ENCODE measurements at places on chromosomes 7 and 10.

DNA sequence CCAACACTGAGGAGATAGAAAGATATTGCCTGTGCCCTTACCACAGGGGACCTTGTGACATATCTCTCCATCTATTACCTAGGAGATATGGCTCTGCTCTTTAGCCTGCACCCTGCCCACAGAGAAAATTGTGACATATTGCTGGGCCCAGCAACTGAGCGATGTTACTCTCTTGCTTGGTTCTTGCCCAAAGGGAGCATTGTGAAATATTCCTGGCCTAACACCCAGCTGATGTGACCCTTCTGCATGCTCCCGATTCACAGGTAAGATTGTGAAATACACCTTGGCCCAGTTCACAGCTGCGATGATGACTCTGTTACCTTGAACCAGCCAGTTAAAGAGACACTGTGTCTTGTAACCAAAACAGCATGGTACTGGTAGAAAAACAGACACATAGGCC lies 37.2 kb upstream of the ZNF107 start:
- DNase-seq, result no peak

DNA sequence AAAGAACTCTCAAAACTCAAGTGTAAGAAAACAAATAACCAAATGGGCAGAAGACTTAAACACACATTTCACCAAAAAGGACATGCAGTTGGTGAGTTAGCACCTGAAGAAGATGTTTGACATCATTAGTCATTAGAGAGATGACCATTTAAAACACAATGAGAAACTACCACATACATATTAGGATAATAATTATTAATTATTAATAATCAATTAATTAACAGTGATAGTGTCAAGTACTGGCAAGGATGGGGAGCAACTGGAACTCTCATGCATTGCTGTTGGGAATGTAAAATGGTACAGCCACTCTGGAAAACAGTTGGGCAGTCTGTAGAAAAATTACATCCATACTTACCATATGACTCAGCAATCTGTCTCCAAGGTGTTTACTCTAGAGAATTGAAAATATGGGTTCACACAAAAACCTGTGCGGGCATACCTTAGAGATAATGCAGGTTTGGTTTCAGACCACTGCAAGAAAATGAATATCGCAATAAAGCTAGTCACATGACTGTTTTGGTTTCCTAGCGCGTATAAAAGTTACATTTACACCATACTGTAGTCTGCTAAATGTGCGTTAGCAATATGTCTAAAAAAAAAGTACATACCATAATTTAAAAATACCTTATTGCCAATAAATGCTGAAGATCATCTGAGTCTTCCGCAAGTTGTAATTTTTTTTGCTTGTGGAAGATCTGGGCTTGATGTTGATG lies 30.3 kb downstream of the ARID5B start:
- no peak for DNase-seq

GRCh38 chr7:28984631-28985030 lies 26.5 kb upstream of the TRIL start:
- no peak for DNase-seq

DNA sequence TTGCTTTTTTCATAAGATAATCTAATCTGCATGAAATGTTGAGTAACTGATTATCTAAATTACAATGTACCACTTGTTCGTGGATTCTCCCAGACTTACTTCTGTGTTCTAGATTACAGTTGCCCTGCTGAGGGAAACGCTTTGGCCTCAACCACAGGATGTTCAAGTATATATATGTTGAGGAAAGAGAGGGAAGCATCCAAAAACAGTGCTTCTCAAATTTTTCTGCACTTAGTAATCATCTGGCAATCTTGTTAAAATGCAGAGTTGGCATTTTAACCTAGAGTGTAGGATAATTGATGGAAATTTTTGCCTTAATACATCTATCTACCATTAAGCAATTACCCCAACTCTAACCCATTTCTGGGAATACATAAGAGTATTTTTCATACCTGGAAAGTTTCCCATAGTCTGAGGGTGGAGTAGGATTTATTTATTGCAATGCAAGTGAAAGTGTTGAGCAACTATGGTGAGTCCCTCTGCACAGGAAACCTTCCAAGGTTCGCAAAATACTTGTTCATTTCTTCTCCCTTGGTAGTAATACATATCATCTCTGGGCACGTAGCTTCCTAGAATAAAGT lies 59.6 kb upstream of the C1GALT1 start:
- DNase-seq, result no peak

GRCh38 chr10:122499012-122499411 lies 37.7 kb downstream of the HTRA1 start:
- DNase-seq, result no peak

GRCh38 chr10:13803566-13804554 lies 217.1 kb downstream of the PRPF18 start:
- no peak for DNase-seq

DNA sequence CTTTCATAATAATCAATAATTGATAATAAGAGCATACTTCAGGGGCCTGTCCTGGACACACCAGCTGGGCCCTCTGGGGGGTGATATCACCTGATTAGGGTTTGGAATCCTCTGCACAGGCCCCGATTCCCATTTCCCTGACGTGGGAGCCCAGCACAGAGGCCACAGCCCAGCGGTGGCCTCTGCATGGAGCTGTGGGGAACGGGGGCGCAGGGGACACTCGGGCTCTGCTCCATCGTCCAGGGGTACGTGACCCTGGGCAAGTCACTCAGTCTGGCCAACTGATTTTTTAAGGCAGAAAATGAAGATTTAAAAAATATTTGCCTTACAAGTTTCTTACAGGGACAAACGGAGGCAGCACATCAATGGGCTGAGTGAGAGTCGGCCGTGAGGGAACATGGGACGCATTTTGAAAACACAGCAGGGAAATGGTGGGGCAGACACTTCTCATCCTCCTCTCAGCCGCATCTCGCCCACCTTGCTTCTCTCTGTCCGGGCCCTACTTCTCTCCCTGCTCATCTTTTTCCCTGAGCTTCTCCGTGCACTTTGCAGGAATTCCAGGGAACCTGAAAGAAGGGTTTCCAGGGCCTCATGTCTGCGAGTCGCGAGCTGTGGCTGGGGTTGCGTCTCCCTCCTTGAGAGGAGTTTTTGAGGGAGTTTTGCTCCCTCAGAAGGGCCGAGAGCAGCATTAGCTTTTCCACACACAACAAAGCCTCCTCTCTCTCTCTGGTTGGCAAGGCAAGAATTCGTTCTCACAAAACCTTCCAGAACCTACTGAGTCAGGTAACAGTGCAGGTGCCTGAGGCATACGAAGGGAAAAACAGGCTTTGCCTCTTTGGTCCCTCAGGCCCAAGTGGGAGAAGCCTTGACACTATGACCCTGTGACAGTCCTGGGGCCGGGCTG lies 312.0 kb downstream of the WDR37 start:
- DNase-seq, result no peak

- no peak for DNase-seq
Observed at GRCh38 chr7:92794391-92794790, 42.0 kb downstream of the CDK6 start.

DNA sequence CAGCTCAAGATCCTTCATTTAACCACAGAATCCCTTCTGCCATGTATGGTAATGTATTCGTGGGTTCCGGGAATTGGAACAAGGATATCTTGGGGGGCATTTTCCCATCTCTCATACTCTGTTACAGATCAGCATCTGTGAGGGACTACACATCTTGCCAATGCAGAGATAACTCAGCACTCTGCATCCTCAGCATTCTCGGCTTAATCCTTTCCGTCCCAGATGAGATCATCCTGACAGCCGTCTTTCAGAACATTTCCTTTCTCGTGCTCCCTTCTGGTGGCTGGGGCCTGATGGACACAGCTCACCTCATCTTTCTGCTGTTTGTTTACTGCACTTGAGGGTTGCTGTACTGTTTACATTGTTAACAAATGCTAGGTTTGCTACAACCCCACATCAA lies 25.3 kb downstream of the FKBP6 start:
- DNase-seq, result no peak

DNA sequence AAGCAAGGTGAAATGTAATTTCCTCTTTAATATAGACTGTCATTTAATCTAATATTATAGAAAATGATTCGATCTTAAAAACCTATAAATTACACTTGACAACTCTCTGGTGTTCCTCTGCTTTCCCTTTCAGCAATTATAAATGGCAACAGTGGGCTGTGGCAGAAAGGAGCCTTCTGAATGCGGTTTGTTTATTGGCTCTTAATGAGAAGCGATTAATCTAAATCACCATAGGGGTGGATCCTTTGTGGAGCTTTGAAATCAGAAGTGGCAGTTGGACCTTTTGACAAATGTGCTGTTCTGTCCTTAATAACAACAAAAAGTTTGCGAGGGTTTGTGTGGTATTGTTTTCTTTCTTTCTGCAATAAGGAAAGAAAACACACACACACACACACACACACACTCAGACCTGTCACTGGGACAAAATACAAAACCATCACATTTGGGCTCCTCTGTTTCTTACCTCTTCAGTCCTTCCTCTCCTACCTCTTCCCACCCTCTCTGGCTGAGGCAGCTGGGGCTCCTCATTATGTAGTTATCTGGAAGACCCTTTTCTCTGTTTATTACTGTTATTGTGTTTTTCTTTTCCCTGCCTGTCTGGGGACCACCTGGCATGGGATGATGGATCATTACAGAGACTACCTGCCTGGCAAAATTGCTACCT lies 316.2 kb downstream of the SORCS3 start:
- no peak for DNase-seq

DNA sequence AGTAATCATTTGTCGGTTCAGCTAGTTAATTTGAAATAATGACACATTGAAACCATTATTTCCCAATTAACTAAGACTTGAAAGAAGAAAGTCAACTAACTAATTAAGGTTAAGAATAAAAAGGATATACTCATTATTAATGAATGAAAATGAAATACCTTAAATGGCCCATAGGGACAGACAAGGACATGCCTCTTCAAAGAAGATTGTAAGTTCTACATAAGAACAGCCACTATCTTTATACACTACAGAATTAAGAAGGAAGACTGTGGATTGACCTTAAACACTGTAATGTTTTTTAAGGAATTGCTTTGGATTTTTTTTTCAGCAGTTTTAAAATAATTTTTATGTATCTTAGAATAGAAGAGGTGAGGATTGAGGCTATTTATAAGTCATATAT lies 60.7 kb downstream of the CSTF2T start:
- DNase-seq, result no peak

DNA sequence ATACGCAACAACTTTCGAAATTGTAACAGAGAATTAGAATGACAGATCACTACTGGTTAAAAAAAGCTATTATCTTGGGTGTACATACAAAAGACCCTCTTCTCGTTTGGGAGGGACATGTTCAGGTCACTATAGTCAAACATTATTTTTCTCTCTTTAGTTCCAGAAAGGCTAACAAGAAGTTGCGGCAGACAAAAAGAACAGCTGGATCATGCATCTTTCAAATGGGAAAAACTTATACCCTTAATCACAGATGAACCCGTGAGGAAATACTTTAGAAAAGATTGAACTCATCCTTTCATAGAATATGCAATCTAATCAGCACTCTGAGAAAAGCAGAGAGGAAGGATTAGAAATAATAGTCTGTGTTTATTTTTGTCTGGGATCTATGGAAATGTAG lies 72.5 kb downstream of the EVX1 start:
- DNase-seq, result no peak

- DNase-seq, result no peak
Observed at GRCh38 chr7:114678116-114678515, 243.8 kb upstream of the MDFIC start.

GRCh38 chr10:80415734-80416478 lies 7.6 kb downstream of the PRXL2A start:
- no peak for DNase-seq

GRCh38 chr10:102335184-102335583 lies 60.3 kb upstream of the NFKB2 start:
- DNase-seq, result no peak

DNA sequence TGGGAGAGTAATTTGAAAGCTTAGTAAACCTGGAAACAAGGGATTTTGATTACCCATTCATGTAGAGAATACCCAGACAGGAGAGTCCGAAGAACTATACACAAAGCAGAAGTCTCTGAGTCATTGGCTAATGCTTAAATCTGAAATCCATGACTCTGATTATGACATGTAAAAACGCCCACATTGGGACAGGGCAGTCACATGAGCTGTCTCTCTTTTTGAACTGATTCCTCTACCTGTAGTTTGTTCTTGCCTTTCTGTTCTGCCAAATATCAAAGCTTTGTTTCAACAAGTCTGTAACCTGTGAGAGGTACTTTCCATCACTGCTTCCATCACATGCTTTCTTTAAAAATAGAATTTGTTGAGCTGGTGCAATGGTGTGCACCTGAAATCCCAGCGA lies 4.3 kb upstream of the GPNMB start:
- no peak for DNase-seq

DNA sequence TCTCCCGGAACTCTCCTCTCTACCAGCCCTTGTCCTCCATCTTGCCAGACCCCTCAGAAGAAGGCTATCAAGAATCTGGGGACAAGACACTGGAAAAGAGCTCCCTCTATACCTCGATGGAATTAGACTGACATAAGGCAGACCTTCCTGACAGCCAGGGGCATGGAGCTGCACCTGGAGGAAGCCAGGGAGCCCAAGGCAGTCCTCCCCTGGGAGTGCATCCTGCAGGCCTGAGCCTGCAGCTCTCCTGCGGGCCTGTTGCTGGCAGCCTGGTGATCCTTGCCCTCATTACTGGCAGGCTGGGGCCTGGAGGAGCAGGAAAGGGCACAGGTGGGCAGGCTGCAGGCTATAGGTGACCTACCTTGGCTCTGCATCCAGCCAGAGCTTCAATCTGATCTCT lies 323.4 kb downstream of the GRID1 start:
- no peak for DNase-seq

DNA sequence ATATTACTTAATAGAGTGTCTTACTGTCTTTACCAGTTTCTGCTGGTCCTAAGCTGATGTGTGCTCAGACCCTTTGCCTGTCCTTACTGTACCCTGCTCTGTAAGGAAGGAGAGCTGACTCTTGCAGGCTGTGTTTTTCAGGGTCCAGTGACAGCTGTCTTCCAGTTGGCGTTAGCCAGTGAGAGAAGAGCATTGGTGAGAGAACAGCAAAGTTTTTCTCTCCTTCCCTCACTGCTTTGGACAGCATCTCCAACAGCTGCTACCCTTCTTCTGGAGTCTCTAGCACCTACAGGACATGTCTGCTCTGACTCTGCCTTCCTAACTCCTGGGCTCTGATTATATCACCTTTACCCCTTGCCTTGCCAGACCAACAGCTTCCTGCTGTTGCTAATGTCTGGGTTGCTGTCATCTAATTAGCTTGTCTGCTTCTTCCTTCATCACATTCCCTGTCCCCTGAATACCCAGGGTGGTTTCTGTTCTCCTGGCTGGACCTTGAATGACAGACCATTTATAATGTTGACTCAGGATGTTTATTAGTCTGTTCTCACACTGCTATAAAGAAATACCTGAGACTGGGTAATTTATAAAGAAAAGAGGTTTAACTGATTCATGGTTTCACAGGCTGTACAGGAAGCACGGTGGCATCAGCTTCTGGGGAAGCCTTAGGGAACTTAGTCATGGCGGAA lies 23.5 kb upstream of the PANK1 start:
- DNase-seq, result no peak

Measured in stimulated activated CD8-positive, alpha-beta memory T cell treated with anti-CD3 and anti-CD28 coated beads, Interleukin-15, amount 100 ng/mL, for 4 hours (primary cell).